CD4-positive, alpha-beta T cell treated with Interleukin-21 for 1 hour (primary cell): ENCODE measurements at places on chromosomes 3 and 15.

DNA sequence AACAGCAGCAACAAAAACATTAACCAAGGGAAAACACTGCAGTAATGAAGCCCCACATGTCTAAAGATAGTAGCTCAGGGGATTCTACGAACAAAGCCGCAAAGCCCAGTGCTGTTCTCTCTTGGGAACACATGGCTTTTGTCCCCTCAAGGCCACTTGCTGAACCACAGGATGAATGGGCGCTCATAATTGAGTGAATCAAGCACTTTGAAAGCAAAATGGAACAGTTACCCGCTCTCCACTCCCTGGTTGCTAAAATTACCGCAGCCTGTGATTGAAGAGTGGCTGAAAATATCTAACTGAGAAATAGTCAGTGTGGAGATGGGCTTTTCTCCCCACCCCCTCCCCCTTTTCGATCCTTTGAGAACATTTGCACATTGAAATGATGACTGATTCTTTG lies 39.6 kb downstream of the RASGRF1 start:
- DNase-seq = no peak

DNA sequence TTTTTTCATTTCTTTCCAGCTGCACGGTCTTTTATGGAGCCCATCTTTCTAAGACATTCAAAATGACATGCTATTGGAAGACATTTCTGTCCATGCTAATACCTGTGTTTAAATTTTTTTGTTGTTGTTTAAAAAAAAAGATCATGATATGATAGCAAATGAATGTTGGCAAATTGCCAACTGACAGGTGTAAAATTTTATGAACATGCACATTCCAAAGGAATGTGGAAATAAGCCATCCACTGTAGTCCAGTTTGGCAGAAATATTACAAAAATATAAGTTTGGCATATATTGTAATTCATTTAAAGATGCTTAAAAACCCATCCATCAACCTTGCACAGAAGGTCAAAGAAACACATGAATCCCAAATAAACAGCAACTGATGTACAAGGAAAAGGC lies 75.6 kb upstream of the WNT5A start:
- no peak for DNase-seq

GRCh38 chr3:156668073-156668763 lies 6.2 kb upstream of the TIPARP start:
- no peak for DNase-seq

GRCh38 chr3:140602781-140603180 lies 75.1 kb upstream of the TRIM42 start:
- DNase-seq = no peak

DNA sequence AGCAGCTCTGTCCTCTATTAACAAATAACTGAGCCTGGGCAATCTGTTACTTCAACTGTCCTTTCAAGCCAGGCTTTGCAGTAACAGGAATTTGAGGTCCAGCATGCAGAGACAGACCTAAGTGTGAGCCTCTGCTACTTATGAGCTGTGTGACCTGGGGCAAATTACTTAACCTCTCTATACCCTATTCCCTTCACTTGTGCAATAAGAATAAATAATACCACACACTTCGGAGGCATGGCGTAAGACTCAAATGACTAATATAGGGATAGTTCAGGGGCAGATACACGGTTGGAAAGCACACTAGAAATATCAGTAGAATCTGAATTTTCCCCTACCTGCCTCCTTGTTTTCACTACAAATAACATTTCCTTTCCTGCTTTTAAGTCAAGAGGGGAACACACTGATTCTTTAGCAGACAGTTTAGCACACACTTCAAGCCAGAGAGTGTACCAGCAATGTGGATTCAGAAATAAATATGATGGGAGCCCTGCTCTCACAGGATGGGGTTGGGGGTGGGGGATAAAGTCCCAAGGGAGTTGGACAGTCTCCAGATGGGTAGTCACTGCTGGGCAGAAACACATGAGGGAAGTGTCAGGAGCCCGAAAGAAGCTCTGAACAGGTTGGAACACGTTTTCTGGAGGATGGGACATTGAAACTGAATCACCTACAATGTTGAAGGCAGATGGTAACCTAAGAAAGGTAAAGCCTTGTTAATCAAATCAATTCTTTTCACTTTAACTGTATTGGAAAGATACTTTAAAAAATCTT lies 61.8 kb upstream of the RBP1 start:
- no peak for DNase-seq

DNA sequence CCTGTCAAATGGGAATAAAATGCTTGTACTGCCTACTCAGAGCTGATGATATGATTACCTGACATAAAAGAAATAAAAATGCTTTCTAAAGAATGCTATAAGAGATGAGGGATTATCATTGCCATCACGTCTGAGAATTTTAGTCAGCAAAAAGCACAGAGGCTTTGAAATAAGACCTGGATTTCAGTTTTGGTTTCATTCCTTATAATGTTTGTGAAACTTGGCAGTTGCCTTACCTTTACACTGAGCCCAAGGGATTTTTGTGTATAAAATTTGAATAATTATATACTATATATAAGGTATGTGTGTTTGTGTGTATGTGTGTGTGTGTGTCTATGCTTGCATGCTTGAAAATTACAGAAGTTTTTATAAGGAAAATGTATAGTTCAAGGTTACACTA lies 634.8 kb upstream of the BCHE start:
- no peak for DNase-seq

- DNase-seq = peak; percentile 29
Observed at GRCh38 chr3:46566040-46566641, at the start of gene LRRC2. Gene LRRC2, minus strand, starts transcription at chr3:46566302. Its CDS starts 14,711 bp downstream, at chr3:46551591.

- DNase-seq = no peak
Observed at GRCh38 chr3:156211583-156211982, 91.2 kb downstream of the KCNAB1 start.

DNA sequence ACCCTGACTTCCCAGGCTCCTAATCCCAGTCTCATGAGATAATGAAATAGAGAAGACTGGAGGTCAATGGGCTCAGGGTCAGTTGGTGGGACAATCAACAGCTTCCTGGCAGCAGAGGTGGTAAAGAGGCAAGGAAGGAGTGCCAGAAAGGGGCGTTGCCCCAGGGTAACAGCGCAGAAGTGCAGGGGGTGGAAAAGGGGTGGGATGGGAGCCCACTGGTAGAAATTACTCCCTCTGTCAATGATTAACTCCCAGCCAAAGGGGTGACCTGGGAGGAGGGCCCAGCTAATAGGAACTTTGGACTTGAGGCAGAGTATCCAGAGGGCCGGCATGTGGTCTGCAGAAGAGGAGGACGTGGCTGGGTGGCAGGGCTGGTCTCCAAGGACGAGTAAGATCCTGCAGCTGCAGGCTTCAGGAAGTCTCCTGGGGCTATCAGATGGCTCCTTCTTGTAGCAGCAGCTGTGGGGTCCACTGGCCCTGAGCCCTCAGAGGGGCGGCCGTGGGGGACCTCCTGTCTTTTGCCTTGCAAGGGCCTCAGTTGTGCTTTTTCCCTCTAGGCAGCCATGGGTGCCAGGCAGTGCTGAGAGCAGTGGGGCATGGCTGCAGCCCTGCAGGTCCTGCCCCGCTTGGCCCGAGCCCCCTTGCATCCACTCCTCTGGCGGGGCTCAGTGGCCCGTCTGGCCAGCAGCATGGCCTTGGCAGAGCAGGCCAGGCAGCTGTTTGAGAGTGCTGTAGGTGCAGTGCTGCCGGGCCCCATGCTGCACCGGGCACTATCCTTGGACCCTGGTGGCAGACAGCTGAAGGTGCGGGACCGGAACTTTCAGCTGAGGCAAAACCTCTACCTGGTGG lies 2.3 kb downstream of the GLYCTK start:
- no peak for DNase-seq
